ENCODE measurements at places on chromosomes 1 and 21.

DNA sequence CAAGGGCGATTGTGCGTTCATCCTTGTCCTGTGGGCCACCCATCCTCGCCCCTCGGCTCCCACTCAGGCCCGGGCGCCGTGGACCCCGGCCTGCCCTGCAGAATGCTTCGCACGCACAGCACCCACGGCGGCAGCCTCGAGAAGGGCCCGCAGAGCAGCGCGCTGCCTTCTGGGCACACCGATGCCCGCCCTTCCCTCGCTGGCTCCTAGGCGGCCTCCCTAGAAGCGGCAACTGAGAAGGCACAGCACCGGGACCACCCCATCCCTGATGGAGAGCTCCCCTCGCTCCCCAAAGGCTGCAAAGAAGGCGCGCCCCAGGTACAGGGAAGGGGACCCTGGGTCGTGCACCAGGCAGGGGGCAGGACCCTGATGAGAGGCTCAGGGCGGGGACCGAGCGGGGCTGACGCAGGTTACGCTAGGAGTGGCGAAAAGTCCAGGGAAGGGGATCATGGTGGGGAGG, 971 bp downstream of the CAPZB start:
- no peak for DNase-seq

- no peak for DNase-seq
Observed at GRCh38 chr1:198687429-198687828, 48.6 kb downstream of the PTPRC start.

GRCh38 chr1:243230914-243231313, 24.2 kb downstream of the CEP170 start:
- DNase-seq: no peak

DNA sequence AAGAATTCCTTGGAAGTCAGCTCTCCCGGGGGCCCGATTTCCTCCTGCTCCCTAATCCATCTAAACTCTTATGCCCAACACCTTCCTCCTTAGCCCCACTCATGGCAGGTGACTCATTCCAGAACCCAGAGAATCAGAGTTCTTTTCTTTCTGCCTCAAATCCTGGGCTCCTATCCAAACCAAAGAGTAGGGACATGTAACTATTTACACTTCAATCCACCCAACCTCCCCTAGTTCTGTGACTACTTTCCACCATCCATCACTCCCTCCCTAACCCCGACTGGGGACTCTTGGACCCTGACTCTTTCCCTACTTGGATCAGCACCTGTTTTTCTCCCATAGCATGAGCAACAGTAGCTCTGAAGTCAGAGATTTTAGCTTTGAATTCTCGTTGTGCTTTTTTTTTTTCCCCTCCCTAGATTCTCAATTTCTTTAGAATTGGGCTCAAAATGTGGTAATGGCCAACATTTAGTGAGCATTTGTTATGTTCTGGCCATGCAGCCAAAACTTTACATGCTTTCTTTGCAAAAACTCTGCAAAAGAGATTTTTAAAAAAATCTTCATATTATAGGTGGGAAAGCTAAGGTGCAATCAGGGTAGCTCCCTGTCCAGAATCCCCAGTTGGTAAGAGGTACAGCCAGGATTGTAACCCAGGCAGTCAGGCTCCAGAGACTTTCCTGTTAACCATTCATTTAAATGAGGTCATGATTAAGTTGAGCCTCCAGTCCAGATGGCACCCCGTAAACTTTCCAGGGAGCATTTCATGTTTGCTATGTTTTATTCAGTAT, 7.5 kb upstream of the CYP4A11 start:
- no peak for DNase-seq

DNA sequence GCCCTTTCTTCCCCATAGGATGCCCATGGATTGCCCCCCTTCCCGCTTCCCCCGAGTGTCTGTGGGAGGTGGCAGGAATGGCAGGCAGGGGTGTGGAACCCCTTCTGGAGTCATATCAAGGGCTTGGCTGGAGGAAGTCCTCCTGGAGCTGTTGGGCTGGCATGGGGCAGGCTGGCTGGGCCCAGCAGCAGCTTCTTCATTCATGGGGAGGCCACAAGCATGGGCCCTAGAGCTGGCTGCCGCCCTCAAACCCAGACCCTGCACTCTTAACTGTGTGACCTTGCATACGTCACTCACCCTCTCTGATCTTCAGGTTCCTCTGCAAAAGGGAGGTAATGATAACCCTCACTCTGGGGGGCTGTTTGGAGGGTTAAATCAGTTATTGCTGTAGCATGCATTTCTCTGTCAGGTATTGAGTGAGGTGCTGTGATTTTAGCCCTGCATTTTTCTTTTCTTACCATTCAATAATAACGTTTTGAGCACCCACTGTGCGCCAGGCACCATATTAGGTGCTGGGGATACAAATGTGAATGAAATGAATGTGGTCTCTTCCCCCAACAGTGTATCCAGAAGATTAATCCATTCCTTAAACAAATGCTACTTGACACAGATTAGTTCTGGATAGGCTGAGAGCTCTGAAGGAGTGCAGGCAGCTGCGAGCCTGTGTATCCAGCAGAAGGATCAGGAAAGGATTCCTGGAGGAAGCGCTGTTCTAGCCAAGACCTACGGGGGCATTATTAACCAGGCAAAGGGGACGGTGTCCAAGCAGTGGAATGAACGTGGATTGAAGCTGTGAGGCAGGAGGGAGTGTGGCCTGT, 9.3 kb downstream of the PCSK9 start:
- no peak for DNase-seq

- no peak for DNase-seq
Observed at GRCh38 chr1:165288350-165289120, 68.0 kb downstream of the LMX1A start.

- DNase-seq: no peak
Observed at GRCh38 chr1:23902321-23903278, 10.6 kb downstream of the CNR2 start.

GRCh38 chr1:48066936-48067335, 69.8 kb upstream of the TRABD2B start:
- DNase-seq: no peak

DNA sequence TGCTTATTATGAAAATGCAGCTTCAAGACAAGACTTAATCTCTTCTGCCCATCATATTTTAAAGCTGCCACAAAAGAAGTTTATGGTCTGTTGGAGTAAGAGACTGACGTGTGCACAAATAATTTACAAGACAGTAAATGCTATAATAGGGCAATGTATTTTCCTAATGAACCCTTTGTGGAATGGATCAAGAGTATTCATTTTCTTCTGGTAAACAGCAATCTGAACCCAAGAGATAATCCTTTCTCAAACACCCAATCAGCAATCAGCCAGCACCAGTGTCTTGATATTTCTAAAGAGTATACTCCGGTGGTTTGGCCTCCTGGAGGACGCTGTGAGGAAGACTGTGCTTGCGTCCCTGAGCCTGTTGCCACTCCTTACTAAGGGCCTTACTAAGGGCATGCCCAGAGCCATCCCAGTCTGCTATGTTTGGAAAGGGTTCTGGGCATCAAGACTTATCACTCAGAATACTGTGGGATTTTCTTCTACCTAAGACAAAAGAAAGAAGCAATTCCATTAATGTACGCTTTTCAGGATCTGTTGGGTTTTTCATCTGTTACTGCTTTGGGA, 48.8 kb upstream of the LRRC8D start:
- no peak for DNase-seq

DNA sequence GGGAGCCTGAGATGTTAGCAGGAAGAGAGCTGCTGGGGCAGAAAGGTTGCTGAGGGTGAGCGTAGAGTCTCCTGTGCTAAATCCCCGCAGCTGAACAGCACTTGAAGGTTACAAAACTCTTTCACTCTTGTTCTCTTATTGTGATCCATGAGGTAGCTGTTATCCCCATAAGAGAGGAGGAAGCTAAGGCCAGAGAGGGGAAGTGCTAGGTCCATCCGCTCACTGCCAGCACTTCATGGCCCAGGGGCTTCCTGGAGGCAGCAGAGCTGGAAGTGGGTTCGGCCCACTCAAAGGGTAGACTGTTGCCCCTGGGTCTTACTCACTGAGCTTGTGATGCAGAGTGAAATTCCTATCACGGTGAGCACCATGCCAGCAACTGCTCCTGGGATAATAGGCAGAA, 5.6 kb downstream of the TMEM234 start:
- no peak for DNase-seq

- no peak for DNase-seq
Observed at GRCh38 chr1:159011751-159012150, 2.0 kb downstream of the IFI16 start.

DNA sequence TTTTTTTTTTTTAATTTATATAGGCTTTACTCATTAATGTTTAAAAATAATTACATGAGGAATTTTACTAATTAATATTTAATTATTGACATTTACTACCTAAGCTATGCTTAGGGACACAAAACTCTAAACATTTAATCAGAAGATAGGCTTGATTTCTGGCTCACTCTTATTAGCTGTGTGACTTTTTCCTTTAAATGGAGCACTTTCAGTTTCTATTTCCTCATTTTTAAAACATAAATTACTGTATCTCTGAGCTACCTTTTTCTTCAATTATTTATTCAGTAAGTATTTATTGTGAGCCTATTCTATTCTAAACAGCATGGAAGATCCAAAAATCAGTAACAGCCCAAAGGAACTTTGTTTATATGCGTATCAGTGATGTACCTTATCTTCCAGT, 40.5 kb downstream of the MAP3K7CL start:
- no peak for DNase-seq

- no peak for DNase-seq
Observed at GRCh38 chr21:33647587-33647986, 5.3 kb downstream of the ITSN1 start.

DNA sequence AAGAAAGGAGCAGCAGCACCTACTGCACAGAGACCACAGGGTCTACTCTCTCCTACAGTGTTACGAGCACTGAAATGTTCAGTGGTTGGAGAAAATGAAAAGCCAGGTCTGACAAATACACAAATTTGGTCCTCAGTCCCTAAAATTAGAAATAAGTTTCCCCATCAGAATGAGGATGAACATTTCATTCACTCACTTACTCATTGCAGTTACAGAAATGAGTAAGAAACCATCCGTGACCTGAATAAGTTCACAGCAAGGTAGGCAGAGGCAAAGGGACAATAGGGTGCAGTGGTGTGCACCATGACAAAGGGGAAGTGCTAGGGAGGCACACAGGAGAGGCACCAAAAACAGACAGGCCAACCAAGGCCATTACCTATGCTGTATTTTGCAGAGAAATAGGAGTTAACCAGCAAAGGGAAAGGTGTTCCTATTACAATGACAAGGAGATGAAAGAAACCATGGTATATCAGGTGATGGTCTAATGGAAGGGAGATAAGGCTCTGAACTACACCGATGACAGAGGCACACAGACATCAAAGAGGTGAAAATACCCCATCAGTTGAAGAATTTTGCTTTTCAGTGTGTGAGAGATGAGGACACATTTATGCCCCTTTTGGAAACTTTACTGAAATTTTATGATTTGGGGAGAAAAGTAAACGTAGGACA, 29.4 kb downstream of the VAV3 start:
- no peak for DNase-seq

GRCh38 chr1:156279837-156280236, 2.8 kb downstream of the SMG5 start:
- no peak for DNase-seq

DNA sequence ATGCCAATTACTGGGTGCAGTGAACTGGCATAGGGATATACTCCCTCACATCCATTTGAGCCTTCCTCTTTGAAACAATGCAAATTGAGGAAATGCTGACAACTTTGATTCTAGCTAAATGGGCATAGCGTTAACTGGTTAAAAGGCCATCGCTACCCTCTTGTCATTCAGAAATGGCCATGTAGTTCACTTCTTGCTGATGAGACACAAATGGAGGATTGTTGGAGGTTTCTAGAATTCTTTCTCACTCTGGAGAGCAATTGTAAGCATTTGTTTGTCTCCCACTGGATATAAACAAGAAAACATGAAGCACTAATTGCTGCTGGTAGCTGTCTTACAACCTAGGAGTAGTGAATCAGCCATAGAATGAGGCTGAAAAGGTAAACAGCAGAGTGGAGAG, 14.4 kb downstream of the PRDX6 start:
- DNase-seq: no peak

DNA sequence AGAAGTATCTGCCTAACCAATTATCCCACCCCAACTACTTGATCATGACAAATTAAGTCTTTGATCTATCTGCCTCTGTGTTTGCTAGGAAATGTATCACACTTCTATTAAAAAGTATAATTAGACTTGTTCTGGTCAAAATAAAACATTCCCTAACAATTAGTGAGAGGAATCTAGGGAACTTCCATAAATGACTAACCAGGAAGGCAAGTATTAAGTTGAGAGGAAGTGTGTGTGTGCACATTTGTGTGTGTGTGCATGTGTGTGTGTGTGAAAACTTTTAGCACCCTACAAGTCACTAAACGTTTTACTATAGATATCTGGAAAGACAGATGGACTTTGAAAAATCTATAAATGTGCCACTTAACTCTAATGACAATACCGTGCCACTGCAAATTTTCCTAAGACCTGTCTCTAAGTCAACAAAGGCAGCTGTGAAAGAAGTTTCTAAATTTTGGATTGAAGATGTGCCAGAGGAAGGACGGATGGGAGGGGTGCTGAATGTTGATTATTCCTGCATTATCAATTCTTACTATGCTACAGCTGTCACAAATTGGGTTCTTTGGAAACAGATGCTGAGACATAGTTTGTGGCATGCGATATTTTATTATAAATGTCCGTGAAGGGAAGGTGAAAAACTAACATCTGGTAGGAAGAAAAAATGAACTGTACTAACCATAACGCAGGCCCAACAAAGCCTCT, 567.1 kb downstream of the PTPRC start:
- no peak for DNase-seq

- DNase-seq: no peak
Observed at GRCh38 chr1:3012456-3013291, 8.6 kb upstream of the ACTRT2 start.

- DNase-seq: no peak
Observed at GRCh38 chr1:237279629-237280028, 237.6 kb downstream of the RYR2 start.

DNA sequence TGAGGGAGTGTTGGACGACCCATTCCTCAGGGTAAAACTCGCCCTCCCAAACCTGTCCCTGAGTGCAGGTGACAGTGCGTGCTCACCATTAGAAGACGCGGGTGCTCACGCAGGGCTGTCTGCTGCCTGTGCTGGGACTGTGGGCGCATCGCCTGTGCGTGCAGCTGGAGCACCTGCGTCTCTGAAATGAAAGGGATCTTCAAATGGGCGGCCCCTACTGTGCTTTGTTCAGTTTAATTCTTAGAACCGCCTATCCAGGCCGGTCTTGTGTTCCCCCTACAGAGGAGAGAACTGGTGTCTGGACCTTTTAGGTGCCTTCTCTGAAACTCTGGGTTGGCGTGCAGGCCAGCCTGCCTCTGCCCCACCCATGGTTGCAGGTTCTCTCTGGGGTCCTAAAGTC, 125.8 kb downstream of the PCBP3 start:
- no peak for DNase-seq

- no peak for DNase-seq
Observed at GRCh38 chr1:3676581-3677470, 24.5 kb downstream of the TP73 start.

DNA sequence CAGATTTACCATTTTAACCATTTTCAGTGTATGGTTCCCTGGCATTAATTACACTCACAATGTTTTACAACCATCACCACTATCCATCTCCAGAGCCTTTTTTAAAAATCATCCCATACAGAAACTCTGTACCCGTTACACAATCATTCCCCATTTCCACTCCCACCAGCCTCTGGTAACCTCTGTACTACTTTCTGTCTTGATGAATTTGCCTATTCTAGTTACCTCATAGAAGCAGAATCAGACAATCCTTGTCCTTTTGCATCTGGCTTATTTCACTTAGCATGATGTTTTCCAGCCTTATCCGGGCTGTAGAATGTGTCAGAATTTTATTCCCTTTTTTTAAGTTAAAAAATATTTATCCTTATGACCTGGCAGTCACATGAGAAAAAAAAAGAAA, 33.0 kb downstream of the PGM1 start:
- no peak for DNase-seq

All from glomerular endothelial cell (primary cell).